Right ventricle myocardium inferior (tissue), 1 donor: ENCODE measurements at places on chromosomes 12 and 14. TPM values are rescaled to one million over a fixed set of nuclear protein-coding genes. Genes with fewer than 3 reads are reported as not detected.

TAS2R8 gene
- not detected for total RNA-seq

DNA sequence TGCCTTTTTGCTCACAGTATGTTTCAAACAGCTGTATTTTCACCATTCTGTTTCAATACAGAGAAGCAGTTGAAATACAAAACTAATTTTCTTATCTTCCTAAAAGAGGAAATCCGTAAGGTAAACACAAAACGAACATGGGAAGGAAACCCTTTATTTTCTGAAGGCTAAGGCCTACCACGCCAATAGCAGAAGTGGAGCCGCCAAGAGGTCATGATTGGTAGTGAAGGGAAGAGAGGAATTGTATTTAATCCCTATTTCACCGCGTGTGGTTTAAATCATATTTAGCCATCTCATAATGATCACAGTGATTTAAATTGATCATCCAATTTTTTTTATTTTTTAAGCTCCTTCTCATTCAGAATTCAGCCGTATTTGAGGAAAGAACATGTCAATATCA is 398.2 kb downstream of the PRKD1 start:
- DNase-seq: no peak

FANCM gene
- total RNA-seq: 3.5 TPM

TEX52 gene
- not detected for total RNA-seq

DNA sequence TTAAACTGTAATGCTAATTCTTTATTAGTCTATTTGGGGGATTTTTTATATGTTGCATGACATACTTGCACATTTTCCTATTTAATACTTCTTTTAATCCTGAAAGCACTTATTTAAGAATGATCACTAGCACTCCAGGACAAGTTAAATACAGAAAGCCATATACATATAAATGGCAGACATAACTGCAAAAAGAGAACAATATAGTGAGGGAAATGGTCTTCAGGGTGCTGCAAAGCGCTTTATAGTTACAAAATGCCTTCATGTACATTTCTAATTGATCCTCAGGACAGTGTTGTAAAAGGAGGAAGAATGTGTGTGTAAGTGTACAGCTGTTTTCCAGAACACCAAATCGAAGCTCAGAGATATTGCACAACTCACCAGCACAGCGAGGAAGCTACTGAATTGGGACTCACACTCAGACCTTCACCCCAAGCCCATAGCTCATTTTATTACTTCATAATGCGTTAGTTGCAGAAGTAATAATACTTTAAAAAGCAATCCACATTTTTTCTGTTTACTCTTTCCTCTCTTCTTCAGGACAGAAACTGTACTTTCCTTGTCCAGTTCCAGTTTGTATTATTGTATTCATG is 428.2 kb downstream of the RAD51B start:
- no peak for DNase-seq

DNA sequence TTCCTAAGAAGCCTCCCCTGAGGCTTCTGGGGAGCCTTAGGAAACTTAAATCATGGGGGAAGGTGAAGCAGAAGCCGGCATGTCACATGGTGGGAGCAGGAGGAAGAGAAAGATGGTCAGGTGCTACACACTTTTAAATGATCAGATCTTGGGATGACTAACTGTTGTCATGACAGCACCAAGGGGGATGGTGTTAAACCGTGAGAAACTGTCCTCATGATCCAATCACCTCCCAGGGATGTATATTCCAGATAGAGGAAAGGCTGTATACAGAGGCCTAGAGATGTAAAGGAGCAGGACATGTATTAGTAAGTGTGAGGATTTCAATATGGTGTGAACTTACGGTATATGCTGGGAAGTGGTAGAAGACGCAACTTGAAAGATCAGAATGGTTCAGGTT is 121.1 kb downstream of the CAND1 start:
- DNase-seq: no peak

DNA sequence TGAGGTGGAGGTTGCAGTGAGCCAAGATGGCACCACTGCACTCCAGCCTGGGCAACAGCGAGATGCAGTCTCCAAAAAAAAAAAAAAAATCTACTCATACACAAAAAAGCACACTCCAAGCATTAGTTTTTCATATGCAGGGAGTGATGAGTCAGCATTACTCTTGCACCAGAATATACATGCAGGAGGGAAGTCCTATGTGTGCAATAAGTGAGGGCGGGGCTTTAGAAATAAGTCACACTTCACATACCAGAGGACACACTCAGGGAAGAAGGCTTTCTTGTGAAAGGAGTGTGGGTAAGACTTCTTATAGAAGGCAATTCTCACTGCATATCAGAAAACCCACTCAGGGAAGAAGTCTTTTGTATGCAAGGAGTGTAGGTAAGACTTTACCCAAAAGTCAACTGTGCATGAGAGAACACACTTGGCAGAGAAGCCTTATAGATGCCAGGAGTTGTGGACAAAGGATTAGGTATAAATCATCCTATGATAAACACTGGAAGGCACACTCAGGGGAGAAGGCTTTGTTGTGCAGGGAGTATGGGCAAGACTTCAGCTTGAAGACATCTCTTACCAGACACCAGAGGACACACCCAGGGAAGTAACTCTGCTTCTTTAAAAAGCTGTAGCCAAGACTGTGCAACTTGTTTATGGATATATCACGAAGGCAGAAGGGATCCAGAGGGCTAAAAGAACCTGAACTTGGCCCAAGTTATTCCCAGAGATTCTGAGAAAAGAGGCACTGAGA is 50.5 kb downstream of the ATF7 start:
- DNase-seq: no peak

STXBP6 gene
- 41.4 TPM for total RNA-seq

TSPAN19 gene
- 0.49 TPM for total RNA-seq

DUSP6 gene
- total RNA-seq: 25.0 TPM

GRCh38 chr12:122187466-122187865 is 4.5 kb downstream of the LRRC43 start:
- DNase-seq: no peak
